Stimulated activated CD4-positive, alpha-beta T cell treated with anti-CD3 and anti-CD28 coated beads, TNF-alpha, amount 100 ng/mL, for 24 hours (primary cell): ENCODE measurements at places on chromosomes 11 and 22.

DNA sequence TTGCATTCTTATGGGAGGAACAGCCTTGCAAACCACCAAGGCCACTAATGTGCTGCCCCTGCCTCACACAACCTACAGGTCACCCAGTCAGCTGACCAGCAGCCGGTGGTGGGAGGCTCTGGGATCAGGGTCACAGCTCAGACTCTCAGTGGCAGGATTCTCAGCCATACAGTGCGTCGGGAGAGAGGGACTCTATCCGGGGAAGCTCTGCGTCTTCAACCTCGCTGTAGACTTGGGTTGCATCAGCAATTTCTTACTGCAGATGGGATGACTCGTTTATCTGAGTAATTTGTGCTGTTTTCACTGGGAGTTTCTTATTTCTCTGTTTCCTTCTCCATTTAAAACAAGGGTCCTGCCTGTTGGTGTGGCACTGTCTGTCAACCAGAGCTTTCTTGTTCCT lies 257.7 kb downstream of the TBC1D22A start:
- DNase-seq = no peak

DNA sequence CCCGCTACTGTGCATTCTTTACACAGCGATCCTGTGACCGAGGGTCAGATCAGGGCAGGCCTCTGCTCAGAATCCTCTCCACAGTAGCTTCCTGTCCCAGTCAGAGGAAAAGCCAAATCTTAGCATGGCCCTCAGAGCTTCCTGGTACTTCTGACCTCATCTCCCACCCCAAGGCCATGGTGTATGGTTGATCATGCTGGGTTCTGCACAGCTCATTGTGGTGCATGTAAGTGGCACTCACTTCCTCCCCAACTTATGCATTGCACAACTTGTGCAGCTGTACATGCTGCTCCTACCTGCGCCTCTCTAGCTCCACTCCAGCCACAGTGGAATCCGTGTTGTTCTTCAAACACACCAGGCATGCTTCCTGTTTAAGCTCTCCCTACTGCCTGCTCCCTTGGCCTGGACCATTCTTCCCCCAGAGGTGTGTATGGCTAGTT lies 20.3 kb downstream of the BMAL1 start:
- DNase-seq = no peak

- DNase-seq = no peak
Measured at GRCh38 chr11:114019046-114019445, 40.5 kb upstream of the ZBTB16 start.

GRCh38 chr22:30408388-30409102 lies 11.7 kb downstream of the SEC14L2 start:
- DNase-seq = no peak

- DNase-seq = no peak
Measured at GRCh38 chr11:128610721-128611617, 23.6 kb upstream of the ETS1 start.

DNA sequence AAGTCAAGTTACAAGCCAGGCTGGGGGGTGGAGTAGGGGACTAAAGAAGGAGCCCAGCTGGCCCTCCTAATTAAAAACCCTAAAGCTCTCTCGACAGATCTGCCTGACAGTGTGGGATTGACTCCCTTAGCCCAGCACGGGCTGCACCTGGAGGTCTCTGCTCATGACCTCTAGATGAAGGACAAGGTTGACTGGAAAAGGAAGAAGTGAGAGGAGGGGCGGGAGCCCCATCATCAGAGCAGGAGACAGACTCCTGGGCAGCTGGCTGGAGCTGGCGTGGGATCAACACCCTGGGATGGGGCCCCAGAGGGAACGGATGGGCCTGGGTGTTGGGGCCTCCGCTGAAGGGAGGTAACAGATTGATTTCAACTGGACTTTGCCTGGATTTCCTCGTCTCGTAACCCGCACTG lies 46.1 kb downstream of the RPUSD4 start:
- no peak for DNase-seq
